ENCODE measurements at places on chromosomes 5 and 9.
A peak's percentile ranks its signal among the peaks of the same experiment; 100 is the strongest.

GRCh38 chr9:36677611-36678010, 104.9 kb downstream of the MELK start:
- no peak for DNase-seq

GRCh38 chr5:35618304-35618636, 607 bp downstream of the SPEF2 start:
- no peak for DNase-seq

GRCh38 chr5:170638051-170638450, 134.2 kb downstream of the KCNIP1 start:
- DNase-seq: no peak

- DNase-seq: no peak
Measured at GRCh38 chr5:125323613-125324012, 577.2 kb upstream of the ZNF608 start.

DNA sequence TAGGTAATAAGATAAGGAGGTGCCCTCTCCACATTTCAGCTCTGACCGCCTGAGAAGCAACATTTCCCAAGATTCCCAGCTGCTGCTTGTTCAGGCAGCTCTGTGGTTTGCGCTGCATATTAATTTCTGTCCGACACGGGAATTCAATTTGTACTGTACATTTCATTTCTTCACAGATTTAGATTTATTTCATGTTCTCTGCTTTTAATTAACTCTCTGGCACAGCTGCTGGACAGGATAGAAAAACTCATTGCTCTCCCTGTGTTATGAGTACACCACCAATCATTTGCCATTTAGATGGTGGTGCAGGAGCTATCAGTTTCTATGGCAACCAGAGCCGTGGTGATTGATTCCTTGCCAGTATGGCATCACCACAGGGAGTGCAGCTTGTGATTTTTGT, 558.5 kb downstream of the DMRTA1 start:
- DNase-seq: no peak

- DNase-seq: no peak
Measured at GRCh38 chr5:643351-643801, 31.2 kb downstream of the CEP72 start.

DNA sequence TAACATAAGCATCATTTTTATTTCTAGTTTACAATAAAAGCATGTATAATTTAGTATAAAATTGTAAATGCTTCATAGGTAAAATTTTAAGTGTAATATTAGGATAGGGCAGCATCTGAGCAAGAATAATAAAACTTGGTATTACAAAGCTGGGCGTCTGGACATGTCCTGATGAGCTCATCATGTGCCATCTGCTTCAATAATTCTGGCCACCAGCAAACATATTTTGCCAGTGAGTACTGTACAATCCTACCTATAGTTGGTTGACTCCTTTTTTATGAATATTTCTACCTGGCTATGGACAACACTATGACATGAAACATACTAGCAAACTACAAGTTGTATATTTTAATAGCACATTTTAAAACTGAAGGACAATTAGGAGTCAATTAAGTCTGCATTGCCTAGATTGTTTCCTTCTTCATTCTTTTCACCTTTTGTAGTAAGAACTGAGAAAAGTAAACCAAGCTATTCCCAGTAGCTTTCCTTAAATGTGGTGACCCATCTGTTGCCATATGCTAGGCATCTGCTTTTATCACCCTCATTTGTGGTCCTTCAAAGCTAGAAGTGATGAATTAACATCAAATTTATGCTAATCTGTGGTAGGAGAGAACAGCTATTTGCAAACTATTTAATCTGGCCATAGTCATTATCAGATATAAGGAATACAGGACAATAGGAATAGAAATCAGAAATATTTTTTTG, 23.4 kb downstream of the LURAP1L start:
- DNase-seq: no peak

DNA sequence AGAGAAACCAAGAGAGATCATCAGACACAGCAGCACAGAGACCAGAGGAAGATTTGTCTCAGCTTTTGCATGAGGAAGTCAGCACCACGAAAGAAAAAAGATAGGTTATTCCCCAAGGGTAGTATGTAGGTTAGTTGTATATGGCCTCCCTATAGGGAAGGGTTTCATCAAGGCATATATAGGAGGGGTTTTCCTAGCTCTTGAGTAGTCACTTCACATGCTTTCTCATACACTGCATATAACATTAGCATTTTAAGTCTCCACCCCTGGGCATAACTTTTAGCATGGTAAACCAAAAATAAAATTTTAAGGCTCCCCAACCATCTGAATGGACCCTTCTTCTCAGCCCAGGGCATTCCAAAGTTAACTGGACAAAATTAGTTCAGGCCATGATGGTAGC, 1571.6 kb upstream of the ACO1 start:
- no peak for DNase-seq

DNA sequence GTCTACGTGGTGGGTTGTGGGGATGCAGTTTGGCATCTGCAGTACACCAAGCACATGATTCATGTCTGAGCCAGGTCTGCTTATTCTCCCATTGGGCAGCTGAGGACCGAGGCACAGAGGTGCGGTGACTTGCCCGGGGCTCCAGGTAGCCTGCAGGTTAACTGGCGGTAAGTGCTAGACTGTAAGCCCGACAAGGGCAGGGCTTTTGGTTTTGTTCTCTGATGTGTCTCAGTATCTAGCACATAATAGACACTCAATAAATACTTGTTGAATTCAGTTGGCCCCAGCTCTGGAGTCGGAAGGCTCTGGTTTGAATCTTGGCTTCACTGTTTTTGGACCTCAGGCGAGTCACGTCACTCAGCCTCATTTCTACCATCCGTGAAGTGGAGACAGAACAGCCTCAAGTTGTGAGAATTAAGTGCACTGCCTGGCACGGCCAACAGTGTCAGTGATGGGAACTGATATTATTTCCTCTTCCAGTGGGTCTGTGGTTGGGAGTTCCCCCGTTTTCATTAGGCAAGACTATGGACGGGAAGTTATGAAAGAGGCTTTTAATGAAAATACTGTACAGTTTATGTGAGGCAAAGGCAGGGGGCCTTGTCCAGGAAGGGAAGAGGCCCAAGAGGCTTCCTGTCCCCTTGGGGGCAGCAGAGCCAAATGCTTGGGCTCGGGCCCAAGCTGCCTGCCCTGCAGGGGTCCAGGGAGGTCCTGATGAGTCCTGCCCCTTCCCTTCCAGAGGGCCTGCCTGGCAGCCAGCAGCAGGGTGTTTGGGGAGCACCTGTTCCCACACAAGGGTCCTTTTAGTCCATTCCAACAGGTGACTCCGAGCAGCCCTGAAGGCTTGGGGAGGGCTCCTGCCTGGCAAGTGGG, 3.3 kb downstream of the PRELID1 start:
- peak; percentile 81 for DNase-seq

GRCh38 chr5:756865-757345, 27.6 kb downstream of the ZDHHC11B start:
- no peak for DNase-seq

DNA sequence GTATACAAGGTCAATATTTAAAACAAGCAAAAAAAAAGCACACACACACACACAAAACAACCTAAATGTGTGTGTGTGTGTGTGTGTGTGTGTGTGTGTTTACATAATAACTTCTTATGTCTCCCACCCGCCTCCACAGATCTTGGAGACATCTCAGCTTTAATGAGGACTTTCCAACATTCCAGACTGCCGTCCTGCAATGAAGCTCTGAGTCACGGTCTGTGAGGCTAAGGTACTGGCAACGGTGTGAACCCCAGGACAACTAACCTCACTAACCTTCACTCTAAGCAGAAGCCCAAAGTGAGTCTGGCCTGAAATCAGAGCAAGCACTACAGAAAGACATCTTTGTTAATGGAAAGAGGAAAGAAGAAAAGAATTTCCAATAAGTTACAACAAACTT, 22.3 kb downstream of the ZNF474 start:
- DNase-seq: no peak

GRCh38 chr9:8262625-8263622, 463.3 kb upstream of the DMAC1 start:
- no peak for DNase-seq

DNA sequence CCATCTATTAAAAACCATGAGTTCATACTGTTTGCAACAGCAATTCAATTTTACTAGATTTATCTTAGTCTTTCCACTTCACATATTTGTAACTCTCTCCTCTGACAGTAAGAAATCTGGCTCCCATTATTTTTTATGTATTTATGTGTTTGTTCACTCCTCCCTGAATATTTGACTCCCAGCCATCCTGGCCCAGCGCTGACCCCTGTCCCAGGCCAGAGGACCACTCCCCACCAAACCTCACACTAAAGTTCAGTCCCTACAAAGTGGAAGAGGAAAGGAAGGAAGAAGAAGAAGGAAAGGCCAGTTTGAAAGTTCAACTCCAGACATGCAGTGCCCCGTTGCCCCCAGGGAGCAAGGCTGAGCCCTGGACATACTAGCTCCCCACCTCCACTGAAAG, 271.8 kb downstream of the ADAMTSL1 start:
- no peak for DNase-seq

DNA sequence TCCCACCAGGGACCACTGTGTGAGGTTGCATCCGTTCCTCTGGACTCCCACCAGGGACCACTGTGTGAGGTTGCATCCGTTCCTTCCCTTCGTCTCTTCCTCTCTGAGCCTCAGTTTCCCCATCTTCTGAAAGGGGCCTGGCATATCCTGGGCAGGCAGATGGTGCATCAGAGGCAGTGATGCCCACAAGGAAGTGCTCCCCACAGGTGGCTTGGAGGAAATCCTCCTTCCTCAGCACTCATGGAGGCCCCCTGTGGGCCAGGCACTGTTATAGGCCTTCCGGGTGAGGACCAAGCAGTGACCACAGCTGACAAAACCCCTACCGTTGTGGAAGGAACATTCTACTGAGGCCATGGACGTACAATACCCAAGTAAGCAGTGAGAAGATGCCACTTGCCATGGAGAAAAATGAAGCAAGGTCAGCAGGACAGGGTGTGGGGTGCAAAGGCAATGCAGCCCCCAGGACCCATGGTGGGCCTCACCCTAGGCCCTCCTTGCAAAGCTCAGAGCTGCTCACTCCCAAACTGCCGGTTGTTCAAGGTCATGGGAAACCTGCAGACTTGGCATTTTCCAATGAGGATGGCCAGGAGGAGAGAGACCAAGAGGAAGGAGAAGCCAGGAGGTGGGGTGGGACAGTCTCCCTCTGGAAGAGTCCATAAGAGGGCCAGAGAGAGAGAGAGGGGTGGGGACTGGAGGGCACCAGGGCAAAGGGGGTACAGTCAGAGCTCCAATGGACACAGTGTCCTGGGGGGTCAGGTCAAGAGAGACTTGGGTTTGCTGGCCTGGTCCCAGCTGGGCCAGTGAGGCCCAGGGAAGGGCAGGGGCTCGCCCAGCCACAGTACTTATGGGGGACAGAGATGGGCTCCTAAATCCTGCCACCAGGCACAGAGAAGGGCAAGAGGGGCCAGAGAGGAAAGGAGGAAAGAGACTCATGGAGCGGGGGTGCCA, 51.1 kb downstream of the C9orf50 start:
- no peak for DNase-seq

GRCh38 chr5:36423578-36424307, 122.0 kb upstream of the RANBP3L start:
- peak; percentile 42 for DNase-seq

DNA sequence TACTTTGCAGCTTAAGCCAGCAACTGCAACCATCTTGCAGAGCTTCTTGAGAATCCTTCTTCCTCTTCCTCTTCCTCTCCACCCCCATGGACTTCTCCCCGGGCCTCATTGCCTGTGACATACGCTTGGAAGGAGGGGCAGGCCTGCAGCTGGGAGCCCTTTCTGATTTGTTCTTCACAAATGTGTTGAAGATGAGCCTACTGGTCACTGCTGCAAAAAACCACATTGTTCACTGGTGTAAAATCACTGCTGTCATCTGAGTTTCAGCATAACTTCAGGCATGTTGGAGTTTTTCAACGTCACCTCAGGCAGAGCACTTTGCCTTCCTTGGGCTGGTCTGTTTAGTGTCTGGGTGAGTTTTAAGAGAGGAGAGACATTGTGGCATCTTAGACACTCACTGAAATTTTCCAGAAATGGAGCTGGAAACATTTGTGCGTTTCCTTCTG, 7.9 kb downstream of the TJP2 start:
- DNase-seq: no peak

DNA sequence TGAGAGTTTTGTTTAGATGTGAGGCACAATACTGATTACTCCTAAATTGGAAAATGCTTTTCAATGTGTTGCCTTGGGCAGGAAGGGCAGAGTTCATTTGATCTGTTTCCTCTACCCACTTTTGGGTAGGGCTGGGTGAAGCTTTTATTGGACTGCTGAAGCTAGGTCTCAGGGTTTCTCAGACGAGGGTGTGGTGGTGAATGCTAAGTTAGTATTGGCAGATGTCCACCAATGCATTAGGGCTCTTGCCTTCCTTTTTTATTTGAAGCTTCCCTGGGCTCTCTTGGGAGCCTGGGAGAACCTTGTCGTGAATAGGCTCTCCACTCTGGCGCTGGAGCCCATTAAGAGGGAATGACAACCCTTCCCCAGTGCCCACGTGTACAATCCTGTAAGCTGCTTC, 23.1 kb downstream of the SPTAN1 start:
- no peak for DNase-seq

DNA sequence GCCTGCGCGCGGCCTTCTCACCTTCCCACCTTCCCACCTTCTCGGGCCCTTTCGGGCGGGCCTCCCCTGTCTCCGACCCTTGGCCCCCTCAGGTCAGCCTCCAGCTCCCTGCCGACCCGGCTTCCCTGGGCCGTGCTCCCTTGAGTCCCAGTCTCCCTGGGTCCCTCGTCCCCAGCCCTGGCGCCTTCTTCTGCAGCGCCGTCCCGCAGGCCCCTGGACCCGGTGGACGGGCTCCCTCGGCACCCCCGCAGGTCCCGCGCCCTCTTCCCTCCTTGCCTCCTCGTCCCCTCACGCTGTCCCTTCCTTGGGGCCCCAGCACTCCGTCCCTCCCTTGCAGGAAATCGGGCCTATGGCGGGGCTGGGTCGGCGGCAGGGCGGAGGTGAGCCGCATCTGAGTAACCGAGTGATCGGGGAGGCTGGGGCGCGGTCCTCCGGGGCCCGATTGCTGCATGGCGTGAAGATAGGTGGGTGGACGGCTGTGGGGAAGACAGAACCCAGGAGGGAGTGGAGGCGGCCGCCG, 7.6 kb downstream of the ARPC5L start:
- DNase-seq: no peak

DNA sequence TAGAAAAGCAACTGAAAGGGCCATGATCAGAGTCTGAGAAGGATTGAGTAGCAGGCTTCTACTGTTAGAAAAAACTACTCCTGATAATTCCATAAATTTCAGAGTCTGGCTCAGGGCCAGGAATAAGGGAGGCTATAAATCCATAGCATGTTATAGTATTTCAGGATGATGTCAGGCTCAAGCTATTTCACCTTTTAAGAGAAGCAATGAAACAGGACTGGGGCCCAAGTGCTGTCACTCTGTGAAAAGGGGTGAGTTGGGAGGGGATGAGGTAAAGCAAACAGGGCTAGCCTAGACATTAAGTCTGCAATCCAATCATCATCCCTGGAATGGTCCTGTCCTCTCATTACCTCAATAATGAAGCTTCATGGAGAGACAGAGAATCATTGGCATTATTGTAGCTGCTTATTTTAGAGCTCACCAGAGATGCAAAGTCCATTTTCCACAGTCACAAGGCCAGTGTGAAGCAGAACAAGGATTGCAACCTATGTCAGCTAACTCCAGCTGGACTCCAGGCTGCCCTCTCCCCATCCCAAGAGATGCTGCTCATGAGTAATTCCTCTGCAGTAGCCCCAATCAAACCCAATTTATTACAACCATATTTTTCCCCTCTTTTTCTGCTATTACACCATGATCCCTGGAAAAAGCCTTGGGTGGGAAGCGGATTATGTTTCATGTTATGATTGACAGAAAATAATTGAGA, 56.0 kb downstream of the PAPPA start:
- no peak for DNase-seq

- DNase-seq: peak; percentile 15
Measured at GRCh38 chr5:1930501-1930879, 47.8 kb upstream of the IRX4 start.

Measured in common myeloid progenitor, CD34-positive (primary cell).